Fibroblast of lung (primary cell): ENCODE measurements at places on chromosomes 1 and 21. TPM values are rescaled to one million over a fixed set of nuclear protein-coding genes. Genes with fewer than 3 reads are reported as not detected.

NPR1 gene
- 0.66 and 2.1 TPM in 2 replicates for total RNA-seq

GRCh38 chr1:207807326-207807689 is 55.5 kb downstream of the CD46 start:
- DNase-seq: no peak

GRCh38 chr1:237232501-237232900 is 190.5 kb downstream of the RYR2 start:
- no peak for DNase-seq

DNA sequence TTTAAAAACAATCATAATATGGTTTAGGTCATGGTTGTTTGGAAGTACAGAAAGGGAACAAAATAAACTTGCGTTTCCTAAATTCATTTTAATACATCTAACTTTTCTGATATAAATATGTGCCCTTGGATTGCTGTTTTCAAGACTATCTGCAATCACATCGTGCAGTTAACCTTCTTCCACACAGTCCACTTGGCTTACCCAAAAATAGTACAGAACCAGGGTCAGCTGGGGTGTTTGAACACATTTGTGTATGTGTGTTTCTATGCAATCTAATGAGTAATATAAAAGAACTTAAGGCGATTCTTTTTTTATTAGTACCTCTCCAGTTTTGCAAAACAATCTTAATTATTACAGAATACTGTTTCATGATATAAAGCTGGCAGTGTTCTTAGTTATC is 19.9 kb downstream of the SAMSN1 start:
- no peak for DNase-seq

CD5L gene
- total RNA-seq: not detected in 2 replicates

GRCh38 chr1:993379-993995 is 6.4 kb downstream of the HES4 start:
- DNase-seq: no peak

- no peak for DNase-seq
Observed at GRCh38 chr21:35207322-35207721, 158.2 kb upstream of the RUNX1 start.
